Left renal cortex interstitium (tissue), 4 donors: ENCODE measurements at places on chromosomes 2 and 18.

- no peak for DNase-seq
Observed at GRCh38 chr2:202171241-202171825, 67.1 kb downstream of the SUMO1 start.

DNA sequence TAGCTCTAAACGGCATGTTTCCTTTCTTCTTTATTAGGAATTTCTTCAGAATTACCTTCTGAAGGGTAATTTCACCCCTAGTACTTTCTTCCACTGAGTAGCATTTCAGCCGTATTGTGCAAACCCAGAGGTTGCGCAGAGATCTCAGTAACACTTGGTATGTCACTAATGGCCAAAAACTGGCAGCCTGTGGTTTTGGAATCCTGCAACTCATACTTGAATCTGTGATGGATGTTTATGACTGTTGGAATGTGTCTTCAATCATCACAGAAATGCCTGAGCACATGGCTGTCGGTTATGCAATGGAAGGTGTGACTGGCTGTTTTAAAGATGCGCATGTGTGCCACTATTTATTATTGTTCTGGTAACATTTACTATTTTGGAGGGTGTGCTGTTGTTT lies 100.0 kb downstream of the COLEC12 start:
- DNase-seq = no peak

DNA sequence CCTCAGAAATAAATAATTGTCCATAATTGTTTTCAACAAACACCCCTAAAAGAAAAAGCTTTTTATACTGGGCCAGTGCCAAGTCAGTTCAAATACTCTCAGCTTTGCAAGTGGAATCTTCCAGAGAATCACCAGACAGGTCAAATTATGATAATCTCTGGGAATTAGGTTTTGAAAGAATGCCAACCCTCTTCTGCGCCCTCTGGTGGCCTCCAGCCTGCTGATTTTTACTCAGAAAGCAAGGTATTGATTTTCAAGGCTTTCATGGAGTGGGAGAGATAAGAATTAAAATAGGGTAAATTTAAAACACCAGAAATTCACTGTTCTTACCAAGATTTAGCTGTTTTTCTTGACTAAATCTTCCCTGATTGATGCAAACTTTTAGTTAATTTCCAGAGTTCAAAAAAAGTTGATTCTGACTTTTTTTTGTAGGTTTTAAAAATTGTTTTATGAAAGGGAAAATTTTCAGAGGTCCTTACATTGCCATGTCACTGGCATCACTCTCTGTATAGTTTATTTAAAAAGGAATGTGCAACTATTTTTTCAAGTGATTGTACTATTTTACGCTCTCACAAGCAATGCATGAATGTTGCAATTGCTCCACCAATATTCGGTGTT lies 282.9 kb upstream of the TNP1 start:
- DNase-seq = no peak

- DNase-seq = no peak
Observed at GRCh38 chr2:24453379-24454073, 37.5 kb upstream of the NCOA1 start.
